ENCODE measurements at places on chromosomes 7 and 10. TPM values are rescaled to one million over a fixed set of nuclear protein-coding genes. Genes with fewer than 3 reads are reported as not detected.

DNA sequence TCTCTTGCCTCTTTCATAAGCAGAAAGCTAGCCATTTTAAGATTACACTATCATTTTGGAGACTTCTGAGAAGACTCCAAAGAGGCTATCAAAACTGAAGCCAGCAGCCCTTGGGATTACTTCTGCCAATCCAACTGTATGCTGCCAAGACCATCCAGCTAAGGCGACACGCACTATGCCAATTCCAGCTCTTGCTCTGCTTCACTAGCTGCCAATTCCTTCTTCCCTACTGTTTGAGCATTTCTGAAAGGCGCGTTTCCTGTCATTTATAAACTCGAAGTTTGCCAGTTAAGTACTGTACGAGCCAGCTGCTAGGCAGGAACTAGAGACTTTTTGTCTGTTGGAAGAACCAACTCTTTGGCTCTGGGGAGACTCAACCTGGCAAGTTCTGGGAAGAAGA, 36.5 kb downstream of the MALSU1 start:
- no peak for DNase-seq

DNA sequence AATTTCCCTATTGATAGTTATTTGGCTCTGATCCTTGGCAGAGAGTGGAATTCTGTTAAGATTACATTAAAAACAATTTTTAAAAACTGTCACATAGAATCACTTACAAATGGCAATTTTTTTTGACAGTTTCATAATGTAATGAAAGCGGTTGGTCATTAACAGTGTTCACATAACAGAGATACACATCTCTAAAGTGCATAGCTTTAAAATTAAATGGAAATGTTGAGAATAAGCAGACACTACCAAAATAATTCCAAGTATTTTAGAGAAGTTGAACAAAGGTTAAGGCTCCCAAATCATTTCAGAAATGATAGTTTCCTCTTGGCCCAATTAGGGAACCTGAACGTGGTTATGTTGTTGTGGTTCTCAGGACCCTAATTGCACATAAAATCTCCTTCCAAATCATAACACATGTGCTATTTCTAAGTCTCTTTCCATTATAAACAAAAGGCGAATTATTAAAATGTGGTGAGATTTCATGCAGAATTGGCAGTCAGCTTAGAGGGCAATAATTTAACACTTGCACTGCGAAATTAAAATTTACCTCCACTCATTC, 528.9 kb upstream of the FZD8 start:
- DNase-seq = no peak

- DNase-seq = no peak
Observed at GRCh38 chr7:126843336-126843735, 409.4 kb downstream of the GRM8 start.

ZNF853 gene
- total RNA-seq = not detected

GRCh38 chr10:63383141-63383540, 82.6 kb downstream of the JMJD1C start:
- no peak for DNase-seq

MYH16 gene
- total RNA-seq = not detected

- DNase-seq = no peak
Observed at GRCh38 chr7:3429981-3430380, 128.9 kb downstream of the SDK1 start.

DNA sequence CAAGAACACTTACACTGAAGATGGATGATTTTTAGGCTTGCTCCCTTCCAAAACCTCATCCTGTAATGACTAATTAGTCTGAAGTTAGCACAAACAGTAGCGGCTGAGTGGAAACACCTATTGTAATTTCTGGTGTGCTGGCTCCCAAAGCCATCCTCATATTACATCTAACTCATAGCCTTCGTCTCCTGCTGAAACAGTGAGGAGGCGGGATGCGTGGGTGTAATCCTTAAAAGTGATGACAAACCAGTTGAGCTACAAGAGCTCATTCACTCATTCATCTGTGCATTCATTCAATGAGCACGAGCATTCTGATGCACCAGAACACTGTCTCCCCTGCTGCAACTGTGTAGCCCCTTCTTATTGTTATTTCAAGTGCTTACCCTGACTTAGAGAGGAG, 235.3 kb downstream of the CALN1 start:
- no peak for DNase-seq

- no peak for DNase-seq
Observed at GRCh38 chr10:13105184-13105583, 5.2 kb downstream of the OPTN start.

DNA sequence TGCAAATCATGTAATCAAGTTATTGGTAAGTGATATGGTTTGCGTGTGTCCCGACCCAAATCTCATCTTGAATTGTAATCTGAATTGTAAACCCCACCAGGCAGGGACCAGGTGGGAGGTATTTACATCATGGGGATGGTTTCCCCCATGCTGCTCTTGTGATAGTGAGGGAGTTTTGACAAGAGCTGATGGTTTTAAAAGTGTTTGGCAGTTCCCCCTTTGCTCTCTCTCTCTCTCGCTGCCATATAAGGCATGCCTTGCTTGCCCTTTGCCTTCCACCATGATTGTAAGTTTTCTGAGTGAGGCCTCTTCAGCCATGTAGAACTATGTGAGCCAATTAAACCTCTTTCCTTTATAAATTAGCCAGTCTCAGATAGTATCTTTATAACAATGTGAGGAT, 302.6 kb downstream of the THSD7A start:
- no peak for DNase-seq

All from HFFc6 (cell line).